Right ventricle myocardium inferior (tissue), 1 donor: ENCODE measurements at places on chromosomes 1 and 21.
A peak's percentile ranks its signal among the peaks of the same experiment; 100 is the strongest.

DNA sequence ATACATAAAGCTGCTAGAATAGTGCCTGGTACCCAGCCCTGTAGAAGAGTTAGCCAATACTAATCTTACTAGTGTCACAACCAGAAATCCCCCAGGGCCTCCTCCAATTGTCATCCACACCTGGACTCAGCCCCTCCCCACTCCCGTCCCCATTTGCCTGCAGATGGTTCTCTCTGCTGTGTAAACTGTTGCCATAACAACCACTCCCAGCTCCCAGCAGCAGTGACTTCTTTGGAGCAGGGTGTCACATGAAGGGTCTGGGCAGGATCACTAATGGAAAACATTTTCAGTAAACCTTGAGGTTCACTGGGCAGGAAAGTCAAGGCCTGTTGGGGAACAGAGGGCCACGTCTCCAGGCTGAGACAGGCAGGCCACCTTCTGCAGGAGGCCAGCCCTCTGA lies 126.0 kb upstream of the IPO9 start:
- DNase-seq: no peak

DNA sequence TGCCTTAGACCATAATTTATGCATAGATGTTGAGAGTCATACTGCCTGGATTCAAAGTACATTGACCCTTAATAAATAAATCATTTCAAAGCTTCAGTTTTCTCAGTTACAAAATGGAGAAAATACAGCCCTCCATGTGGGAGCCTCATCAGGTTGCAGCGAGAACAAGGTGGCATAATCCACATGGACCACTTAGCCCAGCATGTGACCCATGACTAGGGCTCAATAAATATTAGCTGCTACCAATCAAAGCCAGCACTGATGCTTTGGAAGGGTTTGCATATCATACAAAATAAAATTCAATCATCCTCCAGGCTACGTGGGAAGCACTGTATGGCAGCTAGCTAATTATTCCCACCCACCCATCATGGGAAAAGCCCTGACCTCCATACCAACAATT lies 33.5 kb upstream of the RGS7 start:
- no peak for DNase-seq

DNA sequence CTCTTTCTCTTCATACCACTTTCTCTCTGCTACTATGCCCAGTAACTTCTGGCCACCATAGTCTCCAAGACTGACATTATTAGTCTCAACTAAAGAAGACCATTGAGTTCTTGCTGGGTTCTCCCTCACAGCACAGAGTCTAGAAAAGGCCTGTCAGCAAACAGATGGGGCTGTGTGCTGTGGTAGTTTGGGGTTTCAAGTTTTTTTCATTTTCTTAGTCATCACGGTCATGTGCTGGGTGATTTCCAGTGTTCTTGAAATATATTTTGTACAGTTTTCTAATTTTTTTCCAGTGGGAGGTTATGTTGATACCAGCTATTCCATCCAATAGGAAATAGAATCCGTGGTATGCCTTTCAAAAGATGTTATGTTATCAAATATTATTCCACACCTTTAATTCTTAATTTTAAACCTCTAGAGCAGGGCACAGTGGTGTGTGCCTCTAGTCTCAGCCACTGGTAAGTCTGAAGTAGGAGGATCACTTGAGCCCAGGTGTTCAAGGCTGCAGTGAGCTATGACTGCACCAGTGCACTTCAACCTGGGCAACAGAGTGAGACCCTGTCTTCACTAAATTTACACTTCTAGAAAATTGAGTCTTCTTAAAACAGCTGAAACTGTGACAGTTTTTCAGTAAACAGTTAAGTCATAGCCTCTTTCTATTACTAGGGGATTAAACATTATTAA lies 8.3 kb downstream of the CFHR2 start:
- no peak for DNase-seq

- no peak for DNase-seq
Observed at GRCh38 chr1:224329484-224329841, 509 bp downstream of the NVL start.

DNA sequence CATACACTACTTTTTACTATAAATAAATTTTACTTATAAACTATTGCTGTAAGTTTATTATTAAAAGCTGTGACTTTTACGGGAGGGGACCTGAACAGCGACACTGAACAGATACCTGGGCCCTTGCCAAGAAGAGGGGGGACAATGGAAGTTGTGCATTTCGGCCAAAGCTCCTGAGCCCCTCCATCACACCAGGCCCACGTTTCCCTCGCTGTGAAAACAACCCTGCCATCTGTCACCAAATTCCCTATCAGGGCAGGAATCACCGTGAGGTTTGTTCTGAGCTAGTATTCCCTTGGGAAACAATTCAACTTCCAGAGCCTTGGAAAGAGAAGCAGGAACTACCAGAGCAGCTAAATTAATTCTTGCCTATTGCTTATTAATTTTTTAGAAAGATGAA lies 37.0 kb downstream of the VTCN1 start:
- no peak for DNase-seq

DNA sequence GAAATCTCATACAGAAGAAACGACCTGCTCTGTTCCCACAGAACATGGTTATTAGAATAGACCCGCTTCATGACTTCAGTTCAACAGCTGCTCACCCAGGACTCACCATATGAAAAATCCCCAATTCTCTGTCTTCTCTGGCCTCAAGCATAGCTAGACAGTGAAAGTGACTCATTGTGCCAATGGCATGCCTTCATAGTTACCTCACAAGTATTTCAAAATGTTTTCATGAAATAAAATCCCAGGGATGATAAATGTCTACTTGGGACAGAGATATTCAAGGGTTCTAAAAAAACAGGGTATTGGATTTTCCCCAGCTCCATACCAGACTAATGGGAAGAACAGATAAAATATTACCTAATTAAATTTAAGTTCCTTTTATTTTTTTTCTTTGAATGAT lies 82.3 kb downstream of the NOTCH2 start:
- DNase-seq: no peak

DNA sequence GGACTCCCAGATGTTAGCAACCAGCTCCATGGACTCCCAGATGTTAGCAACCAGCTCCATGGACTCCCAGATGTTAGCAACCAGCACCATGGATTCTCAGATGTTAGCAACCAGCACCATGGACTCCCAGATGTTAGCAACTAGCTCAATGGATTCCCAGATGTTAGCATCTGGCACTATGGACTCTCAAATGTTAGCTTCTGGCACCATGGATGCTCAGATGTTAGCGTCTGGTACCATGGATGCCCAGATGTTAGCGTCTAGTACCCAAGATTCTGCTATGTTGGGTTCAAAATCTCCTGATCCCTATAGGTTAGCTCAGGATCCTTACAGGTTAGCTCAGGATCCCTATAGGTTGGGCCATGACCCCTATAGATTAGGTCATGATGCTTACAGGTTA lies 8.8 kb downstream of the SON start:
- DNase-seq: no peak

- peak; percentile 77 for DNase-seq
Observed at GRCh38 chr1:226738421-226738994, 574 bp downstream of the ITPKB start.

DNA sequence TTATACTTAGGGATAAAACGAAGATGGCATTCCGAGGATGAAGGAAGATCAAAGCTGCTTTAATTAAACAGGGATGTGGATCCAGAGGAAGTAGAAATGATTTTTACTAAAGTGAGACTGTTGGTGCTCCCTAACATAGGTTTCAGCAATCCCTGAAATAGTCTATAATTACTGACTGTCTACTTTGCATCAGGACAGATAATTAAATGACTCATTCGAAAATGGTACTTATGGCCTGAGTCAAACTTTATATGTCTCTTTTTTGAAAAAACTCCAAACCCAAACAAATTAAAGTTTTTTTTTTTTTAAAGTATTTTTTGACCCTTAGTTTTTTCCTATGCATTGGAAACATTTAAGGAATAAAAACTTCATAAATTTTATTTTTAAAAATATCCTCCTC lies 90.3 kb downstream of the LYST start:
- no peak for DNase-seq

GRCh38 chr1:153919876-153920852 lies 2.6 kb downstream of the GATAD2B start:
- no peak for DNase-seq

- no peak for DNase-seq
Observed at GRCh38 chr1:168235548-168235885, 9.7 kb downstream of the SFT2D2 start.

DNA sequence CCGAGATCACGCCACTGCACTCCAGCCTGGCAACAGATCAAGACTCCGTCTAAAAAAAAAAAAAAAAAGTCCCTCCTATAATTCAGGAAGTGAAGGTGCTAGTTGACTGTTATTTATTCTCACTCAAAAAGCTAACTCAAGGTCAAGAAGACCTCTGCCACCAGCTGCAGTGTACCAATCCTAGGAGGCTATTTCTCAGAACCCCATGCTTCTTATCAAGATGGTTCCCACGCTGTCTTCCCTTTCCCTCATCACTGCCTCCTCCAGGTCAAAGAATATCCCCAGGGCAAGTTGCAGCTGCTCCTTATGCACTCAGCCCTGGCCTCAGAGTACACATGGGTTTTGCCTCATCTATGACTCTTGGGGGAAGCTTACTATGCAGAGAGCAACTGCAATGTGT lies 53.6 kb downstream of the RERE start:
- DNase-seq: no peak

- DNase-seq: peak; percentile 69
Observed at GRCh38 chr1:220843481-220844011, 35.7 kb upstream of the HLX start.
